ENCODE measurements at places on chromosomes 3 and 15.

DNA sequence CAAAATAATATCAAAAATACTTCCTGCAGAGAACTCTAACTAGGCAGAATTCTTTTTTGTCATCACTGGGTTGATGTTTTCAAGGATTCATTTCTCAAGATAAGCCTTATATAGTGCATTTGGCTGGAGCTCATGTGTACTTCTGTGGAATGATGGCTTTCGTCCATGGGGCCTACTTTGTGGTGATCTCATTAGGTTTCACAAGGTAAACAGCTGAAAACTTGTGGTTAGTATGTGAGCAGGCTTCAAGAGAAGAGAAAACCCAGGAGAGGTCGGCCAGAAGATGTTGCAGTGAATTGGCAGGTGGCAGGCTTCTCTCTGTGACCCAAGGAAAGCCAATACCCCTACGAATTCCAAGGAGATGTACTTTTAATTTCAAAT lies 121.4 kb upstream of the PHLDB2 start:
- DNase-seq, result peak; percentile 91

GRCh38 chr3:100518983-100519382 lies 26.6 kb downstream of the TMEM45A start:
- DNase-seq, result no peak

GRCh38 chr15:31660816-31661215 lies 334.2 kb downstream of the KLF13 start:
- DNase-seq, result no peak

DNA sequence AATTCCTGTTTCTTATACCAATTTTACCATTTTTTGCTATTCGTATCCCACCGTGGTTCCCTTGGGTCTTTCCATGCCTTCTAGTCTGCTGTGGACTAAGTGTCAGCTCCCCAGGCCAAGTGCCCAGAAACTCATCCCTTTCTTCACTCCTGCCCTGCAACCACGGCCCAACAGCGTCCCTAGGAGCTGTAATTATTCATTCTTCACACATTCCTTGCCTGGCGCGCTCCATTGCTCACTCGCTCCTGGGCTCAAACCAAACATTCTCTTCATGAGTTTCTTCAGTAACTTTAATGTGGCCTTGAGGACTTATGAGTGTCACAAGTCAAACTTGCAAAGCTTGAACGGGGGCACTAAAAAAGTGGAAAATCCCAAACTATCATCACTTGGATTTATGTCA lies 15.7 kb downstream of the GABRB3 start:
- DNase-seq, result no peak

- DNase-seq, result no peak
Measured at GRCh38 chr3:73352841-73353645, 271.7 kb downstream of the PDZRN3 start.

DNA sequence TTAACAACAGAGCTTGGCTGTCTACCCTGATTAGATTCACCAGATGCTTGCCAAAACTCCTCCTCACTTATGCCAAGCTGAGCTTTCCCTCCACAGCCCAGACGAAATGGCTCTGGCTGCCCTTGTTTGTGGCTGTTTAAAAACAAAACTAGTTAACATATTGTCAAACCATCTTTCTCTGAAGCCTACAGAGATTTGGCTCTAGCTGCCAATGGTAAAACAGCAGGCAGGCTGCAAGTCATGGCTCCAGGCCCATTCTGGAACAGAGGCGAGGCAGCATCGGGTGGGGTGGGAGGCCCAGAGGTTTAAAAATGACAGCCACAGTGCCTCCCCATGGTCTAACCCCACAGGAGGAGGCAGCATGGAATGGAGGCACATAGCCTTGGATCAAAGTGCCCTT lies 75.9 kb downstream of the SCN5A start:
- DNase-seq, result no peak

GRCh38 chr3:122862381-122862780 lies 67.5 kb downstream of the SLC49A4 start:
- DNase-seq, result no peak

GRCh38 chr3:177476495-177476894 lies 279.2 kb upstream of the TBL1XR1 start:
- no peak for DNase-seq
